ENCODE measurements at places on chromosomes 4 and X.

GRCh38 chrX:43741843-43742573 is 85.9 kb downstream of the MAOA start:
- DNase-seq = no peak

DNA sequence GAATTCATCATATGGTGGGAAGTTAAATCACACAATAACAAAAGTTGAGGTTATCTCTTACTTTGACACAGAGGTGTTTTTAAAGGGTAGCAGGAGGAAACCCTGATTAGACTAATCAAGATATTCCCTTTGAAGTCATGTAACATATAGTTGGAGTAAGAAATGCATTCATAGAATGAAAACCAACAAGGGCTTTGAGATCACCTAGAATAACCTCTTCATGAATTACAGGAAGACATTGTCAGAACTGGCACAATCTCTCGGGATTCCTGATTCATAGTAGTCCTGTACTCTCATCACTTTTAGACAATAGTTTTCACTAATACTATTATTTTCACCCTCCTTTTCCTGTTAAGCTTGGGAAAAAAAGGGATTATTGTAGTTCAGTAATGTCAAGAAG is 170.2 kb downstream of the PPP3CA start:
- DNase-seq = no peak

- no peak for DNase-seq
These were observed 8.7 kb downstream of the EGF start for GRCh38 chr4:109921384-109921808.

DNA sequence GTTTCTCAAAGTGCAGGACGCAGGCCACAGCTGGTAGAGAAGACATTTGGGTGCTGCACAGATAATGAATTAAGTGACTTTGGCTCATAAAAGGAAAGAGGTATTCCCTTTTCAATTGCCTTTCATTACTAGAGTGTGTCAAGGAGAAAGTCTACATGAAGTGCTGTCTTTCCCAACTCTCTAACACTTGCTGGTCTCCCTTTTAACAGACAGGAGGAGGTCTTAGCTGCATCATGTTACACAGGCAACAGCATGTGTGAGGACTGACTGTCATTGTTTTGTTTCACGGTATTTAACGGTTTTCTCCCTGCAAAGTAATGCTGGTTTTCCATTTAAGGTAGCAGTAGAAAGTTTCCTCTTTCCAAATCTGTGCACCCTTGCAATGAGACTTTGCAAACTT is 291.3 kb upstream of the LDB2 start:
- DNase-seq = no peak

DNA sequence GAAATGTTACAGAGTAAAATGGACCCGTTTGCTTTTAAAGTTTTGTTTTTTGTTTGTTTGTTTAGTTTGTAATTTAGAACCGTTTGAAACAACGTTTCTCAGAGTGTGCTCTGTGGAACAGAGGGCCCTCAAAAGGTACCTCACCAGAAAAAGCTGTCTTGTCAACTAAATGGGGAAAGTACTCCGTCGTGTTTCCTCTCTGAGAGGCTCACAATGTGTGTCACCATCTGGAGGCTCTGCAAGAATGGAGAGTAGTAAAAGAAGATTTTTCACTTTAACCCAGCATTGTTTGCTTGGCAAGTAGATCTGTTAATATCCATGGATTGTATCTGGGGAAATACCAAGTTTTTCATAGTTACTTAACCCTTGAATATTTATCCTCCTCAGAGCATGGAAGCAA is 1.5 kb upstream of the ENPEP start:
- DNase-seq = no peak

GRCh38 chrX:13283950-13284546 is 35.8 kb downstream of the ATXN3L start:
- DNase-seq = no peak

- DNase-seq = no peak
These were observed 100.0 kb downstream of the DCAF12L2 start for GRCh38 chrX:126065901-126066660.

DNA sequence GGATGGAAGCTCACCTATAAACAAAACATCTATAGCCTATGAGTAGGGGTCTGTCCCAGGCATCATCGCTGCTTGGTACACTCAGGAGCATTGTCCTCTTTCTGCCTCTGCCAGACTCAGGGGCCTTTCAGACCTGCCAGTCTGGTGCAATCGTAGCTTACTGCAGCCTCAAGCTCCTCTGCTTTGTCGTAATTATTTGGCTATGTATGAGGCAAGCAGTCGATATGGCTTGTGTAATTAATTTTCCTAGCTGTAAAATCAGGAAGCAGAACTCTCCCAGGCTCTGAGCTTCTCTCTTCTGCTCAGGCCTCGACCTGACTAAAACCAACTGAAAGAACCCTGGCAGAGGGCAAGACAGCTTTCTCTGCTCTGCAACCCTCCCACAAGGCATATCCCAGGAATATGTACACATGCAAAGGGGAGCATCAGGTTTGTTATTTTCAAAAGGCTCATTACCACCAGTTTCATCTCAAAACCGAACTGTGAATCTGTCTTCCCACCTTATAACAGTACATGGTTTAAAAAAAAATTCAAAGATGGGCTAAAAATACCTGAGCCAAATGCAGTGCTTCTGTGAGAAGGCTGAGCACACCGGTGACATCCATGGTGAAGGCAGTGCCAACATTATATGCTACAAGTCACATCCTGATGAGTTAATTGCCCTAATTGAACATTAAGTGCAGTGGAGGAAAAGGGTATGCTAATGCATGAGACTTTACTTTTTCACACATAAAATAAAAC is 309.2 kb upstream of the EMCN start:
- no peak for DNase-seq

- DNase-seq = no peak
These were observed 16.5 kb downstream of the TRAPPC11 start for GRCh38 chr4:183675625-183676024.

- no peak for DNase-seq
These were observed 192.0 kb downstream of the SMIM20 start for GRCh38 chr4:26105815-26106699.

DNA sequence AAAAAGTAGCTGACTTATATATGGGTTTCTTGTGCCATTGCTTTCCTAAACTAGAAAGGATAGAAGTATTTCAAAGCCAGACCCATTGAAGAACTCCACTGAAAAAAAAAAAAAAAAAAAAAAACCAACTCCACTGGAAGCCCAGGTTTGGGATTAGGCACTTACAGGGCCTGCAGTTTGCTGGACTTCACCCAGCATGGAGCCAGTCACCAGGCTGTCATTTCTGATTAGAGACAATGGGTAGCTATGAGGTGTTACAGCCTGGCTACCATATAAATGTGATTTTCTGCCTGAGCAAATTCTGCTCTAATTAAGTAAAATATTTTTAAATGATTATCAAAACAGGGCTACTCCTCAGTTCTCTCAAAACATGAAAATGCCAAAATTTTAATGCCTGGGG is 49.5 kb downstream of the HS6ST2 start:
- no peak for DNase-seq

GRCh38 chr4:16056681-16057385 is 27.0 kb downstream of the PROM1 start:
- DNase-seq = no peak

DNA sequence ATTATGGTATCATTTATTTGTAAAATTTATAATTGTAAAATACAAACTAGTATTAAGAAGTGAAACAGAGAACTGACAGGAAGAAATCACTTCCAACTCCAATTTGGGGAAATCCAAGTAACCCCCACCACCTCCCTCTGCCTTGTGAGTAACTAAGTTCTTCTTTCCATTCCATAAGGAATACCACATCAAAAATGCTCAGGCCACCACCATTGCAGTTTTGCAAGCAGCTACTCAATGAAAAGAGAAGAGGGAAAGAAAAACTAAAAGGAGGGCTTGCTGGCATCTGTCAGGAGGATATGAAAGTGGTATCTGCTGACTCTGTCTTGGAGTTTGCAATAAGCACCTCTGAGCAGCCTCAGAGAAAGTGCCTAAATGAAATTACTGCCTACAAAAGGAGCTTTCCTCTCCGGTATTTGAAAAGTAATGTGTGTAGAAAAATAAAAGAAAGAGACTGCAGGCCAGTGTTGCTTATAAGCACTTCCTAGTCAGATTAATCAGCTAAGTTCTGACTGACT is 228.7 kb downstream of the OPHN1 start:
- no peak for DNase-seq

GRCh38 chrX:64427787-64428186 is 32.5 kb upstream of the MTMR8 start:
- no peak for DNase-seq

DNA sequence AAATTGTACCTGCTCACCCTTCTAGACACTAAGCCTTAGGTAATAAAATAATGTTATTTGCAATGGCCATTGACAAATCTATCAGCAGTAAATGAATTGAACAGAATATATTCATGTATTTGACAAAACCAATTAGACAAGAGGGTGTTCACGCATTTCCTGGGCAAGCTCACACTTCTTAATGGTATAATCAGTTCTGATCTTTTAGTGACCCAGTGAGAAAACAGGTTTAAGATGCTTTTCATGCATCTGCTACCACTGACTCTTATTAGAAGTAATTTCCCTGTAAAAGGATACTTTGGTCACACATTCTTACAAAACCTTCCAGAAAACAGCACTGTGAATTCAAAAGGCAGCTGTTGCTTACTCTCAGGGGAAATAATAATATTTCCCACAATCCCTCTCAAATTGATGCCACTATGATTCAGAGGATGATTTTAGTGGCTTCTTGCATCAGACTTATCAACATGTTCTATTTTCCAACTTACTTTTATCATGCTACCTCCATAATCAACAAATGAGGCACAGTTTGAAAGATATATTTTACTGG is 313.9 kb upstream of the NWD2 start:
- no peak for DNase-seq

DNA sequence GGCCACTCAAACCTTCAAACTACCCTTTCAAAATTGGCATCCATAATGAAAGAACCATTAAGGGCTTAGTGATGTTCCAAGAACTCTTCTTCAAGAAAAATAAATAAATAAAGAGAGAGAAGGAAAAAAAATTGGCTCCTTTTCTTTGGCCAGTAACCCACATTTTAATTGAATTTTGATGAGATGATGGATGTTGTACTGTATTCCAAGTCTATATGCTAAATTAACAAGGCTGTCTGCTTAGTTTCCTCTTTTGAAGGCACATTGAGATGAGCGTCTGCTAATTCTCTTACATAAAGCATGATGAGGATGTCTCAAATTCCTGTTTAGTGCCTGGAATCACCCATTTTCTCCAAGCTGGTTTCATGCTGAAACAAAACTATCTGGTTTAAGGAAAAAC is 33.4 kb downstream of the PHOX2B start:
- DNase-seq = no peak

- no peak for DNase-seq
These were observed 10.4 kb upstream of the GABRE start for GRCh38 chrX:151984902-151985301.

- no peak for DNase-seq
These were observed 69.2 kb downstream of the SORBS2 start for GRCh38 chr4:185742766-185743165.

DNA sequence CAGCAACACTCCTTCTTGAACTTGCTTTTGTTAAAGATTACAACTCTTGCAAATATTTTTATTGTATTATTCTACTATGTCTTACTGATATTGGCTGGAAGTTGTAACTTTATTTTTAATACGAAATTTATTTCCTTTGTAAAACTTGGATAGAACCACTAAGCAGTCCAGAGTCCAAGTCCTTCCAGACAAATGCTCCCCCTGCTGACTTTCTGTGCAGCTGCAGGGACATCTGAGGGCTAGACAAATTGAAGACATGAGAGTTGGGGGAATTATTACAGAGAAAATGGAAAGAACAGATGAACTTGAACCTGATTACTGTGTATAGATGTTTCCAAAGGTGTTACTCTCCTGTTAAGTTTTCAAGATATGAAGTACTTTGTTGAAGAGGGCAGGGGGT is 238.8 kb downstream of the GRIA3 start:
- no peak for DNase-seq

DNA sequence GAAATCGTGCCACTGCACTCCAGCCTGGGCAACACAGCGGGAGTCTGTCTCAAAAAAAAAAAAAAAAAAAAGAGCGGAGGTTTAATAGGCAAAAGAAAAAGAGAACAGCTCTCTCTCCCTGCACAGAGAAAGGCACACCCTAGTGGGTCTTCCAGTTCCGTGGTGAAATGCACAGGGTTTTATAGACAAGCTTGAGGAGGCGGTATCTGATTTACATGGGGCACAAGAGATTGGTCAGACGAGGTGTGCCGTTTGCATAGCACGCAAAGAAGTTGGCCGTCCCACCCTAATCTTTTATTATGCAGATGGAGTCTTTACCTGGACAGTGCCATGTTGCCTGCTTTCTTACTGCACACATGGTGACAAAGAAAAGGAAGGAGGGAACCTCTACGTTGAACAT is 33.5 kb upstream of the REST start:
- no peak for DNase-seq

- no peak for DNase-seq
These were observed 128.7 kb downstream of the FHIP1A start for GRCh38 chr4:151537687-151538086.

GRCh38 chrX:101263766-101264165 is 27.4 kb downstream of the TAF7L start:
- no peak for DNase-seq

DNA sequence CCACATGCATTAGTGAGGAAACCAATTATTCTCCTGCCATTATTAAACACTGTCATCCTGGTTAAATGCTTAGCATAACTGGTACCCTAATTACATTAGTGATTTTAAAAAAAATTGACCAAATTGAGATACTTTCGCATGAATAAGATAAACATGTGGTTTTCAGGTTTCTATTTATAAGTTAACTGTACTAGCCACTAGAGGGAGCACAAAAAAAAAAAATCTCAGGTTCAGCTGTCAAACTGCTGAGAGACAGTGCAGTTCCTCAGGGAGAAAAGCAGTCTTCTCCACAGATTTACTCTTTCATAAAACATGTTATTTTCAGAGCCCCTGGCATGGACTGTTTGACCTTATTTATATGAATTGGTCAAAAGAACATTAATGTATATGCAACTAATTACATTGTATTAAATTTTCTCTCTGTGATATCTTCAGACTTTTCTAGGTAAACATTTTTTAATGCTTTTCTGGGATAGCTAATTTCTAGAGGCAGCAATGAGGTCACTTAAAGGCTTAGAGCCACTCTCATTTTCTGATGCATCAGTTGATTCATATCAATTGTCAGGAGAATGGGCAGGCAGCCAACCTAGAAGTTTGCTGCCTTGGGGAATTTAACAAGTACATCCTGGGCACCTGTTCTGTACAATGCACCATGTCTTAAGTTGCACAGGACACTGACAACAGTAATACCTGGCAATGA is 167.5 kb downstream of the CDS1 start:
- no peak for DNase-seq

Data from immature natural killer cell (primary cell).